ENCODE measurements at places on chromosomes 5 and 9.
A peak's percentile ranks its signal among the peaks of the same experiment; 100 is the strongest.

GRCh38 chr5:62231576-62231975 lies 74.4 kb upstream of the KIF2A start:
- no peak for DNase-seq

GRCh38 chr5:77280036-77280435 lies 69.6 kb downstream of the PDE8B start:
- no peak for DNase-seq

- DNase-seq = no peak
Measured at GRCh38 chr5:73915345-73915744, 289.3 kb downstream of the ARHGEF28 start.

DNA sequence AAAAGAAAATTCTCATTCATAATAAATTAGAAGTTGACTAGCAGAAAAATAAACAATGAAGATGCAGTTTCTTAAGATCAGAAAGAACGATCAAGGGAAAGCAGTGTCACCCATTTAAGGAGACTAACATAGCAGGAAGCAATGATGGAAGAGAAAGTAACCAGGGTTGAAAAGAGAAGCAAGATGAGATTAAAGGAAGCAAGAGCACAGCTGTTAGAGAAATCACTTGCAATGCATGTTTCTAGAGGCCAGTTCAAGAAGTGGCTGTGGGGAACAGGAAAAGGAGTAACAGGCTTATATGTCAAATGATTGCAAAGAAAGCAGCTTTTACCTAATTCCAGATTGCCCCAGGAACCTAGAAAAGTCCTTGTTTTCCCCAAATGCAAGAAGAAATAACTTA lies 46.8 kb upstream of the SLC1A1 start:
- DNase-seq = no peak

DNA sequence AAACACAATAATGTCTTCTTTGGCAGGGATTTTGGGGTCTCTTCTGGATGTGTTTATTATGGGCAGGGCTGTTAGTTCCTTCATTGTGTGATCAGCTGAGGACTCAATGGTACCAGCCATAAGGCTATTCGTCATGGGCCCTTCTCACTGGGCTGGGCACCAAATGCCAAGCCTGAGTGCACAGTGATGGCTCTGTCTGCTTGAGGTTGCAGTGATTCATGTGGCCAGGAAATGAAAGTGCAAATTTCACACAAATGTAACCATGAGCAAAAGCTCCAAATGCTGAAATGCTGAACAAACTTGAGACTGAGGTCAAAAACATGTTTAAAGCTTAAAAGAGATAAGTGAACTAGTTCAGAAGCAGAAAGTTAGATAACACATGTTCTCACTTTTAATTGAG lies 191.0 kb downstream of the TARS1 start:
- DNase-seq = no peak

DNA sequence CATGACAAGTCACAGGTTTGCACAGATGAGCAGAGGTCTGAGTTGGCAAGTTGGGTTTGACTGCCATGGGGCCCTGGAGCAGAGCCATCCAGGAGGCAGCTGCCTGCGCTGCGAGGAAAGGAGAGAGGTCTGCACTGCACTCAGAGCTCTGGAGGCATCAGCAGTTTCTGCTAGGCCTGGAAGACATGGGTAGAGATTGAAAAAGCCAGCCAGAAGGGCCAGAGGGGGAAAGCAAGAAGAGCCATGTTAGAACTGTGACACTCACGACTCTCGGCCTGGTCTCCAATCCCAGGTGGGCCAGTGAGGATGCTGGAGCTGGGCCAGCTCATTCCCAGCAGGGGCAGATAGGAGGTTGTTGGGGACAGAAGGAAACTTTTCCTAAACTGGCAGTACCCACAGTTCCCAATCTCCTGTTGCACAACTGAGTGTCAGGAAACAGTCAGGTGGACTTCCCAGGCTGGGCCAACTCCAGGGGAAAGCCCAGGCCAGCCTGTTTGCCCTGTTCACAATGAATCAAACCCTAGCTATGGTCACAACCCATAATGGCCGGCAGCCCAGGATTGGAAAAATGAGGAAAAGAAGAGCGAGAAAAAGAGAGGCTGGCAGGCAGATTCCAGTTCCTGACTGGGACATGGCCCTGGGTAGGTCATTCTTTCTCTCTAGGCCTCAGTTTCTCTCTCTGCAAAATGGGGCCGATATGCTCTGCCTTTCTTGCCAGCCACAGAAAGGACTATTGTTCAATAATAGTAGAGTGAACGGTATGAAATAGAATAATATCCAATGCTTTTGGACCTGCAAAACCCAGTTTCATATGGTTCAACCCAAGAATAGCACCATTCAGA lies 7.8 kb upstream of the ORM1 start:
- DNase-seq = no peak

DNA sequence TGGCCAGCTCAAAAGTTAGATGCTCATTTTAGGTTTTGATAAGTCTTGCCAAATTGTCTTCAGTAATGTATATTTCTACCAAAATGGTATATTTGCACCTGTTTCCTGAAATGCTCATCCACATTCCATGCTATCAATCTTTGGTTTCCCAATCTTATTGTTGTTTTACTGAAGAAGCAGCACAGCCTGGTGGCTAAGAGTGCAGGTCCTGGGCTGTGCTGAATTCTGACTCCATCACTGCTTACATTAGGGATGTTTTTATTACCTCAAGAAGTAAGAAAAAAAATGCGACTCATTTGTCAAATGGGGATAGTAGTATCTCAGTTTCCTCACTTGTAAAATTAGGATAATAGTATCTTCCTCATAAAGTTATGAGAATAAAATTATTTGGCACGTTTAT lies 13.6 kb upstream of the S100Z start:
- DNase-seq = no peak

- no peak for DNase-seq
Measured at GRCh38 chr9:84789463-84789830, 119.9 kb downstream of the NTRK2 start.

GRCh38 chr5:149383399-149383798 lies 4.3 kb upstream of the IL17B start:
- no peak for DNase-seq

DNA sequence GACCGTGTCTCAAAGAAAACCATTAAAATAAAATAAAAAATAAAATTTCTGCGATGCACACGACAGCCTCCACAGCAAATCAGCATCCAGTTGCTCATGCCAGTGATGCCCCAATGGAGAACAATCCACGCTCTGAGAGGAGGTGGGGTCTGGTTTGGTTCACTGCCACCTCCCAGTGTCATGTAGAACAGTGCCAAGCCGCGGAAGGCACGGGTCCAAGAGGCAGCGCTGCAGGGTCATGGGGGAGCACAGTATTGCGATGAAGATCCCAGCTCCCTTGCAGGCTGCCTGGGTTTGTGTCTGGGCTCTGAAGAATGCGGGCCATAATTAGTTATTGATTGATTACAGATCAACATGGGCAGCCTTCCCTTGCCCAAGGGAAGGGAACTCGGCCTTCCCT lies 6.1 kb upstream of the CACFD1 start:
- DNase-seq = no peak

DNA sequence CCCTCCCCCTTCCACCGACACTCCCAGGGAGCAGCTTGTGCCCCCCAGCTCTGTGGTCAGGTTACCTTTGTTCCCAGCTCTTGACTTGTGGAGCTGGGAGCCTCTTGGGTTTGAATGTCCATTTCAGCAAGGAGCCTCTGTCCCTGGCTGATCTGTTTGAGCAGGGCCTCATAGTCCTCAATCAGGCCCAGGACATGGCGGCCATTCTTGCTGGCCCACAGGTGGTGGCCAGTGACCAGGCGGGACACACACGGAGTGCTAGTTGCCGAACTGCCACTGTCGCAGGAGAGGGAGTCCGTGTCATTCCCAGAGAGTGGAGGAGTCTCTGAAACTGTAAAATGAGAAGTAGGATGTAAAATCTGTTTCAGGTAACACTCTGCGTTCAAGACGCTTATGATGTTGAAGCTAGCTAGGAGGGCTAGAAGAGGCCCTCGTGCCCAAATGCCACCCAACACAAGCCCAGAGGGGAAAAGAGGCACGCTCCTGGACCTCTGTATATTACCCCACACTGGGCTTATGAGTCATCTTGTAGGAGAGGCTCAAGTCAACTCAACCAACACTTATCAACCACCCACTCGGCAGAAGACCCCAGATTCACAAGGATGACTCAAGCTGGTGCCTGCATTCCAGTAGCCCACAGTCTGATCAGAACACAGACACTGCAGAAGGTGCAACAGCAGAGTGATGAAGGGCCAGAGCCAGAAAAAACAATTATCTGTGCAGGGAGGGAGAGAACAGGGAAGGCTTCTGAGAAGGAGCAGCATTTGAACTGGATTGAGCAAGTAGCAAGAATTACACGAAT lies 177.0 kb downstream of the CDK5RAP2 start:
- peak; percentile 86 for DNase-seq

- DNase-seq = no peak
Measured at GRCh38 chr9:99725852-99726251, 95.8 kb upstream of the NR4A3 start.

GRCh38 chr5:172972552-172972951 lies 11.0 kb upstream of the ATP6V0E1 start:
- DNase-seq = no peak

- DNase-seq = no peak
Measured at GRCh38 chr5:137611011-137611580, 112.0 kb upstream of the SPOCK1 start.

- DNase-seq = no peak
Measured at GRCh38 chr5:37844009-37844408, 4.2 kb upstream of the GDNF start.

- DNase-seq = no peak
Measured at GRCh38 chr5:13218518-13218917, 726.0 kb downstream of the DNAH5 start.

- DNase-seq = no peak
Measured at GRCh38 chr5:143349177-143349576, 54.3 kb downstream of the NR3C1 start.

- no peak for DNase-seq
Measured at GRCh38 chr5:100546001-100546400, 10.8 kb downstream of the FAM174A start.

DNA sequence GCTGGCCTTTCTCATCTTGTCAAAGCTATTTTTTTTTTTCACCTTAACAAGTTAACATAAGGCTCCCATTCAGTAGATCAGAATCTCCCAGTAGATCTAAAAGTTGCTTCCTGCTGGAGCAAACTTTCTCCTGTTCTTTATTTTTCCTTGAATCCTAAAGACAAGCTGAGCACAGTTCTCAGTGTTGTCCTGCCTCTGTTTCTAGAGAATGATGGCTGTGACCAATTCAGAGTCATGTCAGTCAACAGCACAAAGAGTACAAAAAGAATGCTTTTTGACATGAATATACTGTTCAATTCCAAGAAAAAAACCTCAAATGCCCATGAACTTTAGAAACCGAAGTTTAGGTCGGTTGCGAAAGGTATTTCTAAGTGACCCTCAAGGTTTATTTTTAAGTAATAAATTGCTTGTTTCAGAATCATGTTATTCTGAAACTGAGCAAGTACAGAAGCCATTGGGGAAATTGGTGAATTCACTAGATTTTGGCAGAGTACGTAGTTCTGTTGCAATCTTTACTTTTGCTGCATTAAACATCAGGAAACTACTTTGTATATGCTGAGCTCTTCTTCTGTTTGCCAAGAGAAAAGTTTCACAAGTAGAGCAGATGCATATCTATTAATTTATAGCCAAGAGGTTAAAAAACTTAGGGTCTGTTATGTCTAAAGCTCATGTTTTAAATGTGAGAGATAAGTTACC lies 161.7 kb upstream of the RPS23 start:
- peak; percentile 43 for DNase-seq

GRCh38 chr9:89941875-89942274 lies 337.1 kb downstream of the GADD45G start:
- DNase-seq = no peak

DNA sequence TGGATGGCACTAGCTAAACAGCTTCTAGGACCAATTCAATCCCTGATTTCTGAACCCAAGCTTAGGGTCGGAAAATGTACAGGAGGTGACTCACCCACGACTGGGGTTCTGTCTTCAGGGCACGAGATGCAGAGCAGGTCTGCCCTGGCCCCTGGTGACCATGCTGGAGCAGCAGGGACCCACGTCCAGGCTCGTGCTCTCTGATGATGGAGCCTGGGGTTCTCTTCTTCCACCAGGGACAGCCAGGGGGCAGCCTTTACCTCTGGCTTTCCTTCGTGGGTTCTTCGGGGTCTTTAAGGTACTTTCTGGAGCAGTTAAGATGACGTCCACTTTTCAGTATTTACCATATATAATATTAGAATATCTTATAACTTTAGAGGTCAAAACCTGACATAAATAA lies 2.1 kb downstream of the CFAP77 start:
- no peak for DNase-seq

DNA sequence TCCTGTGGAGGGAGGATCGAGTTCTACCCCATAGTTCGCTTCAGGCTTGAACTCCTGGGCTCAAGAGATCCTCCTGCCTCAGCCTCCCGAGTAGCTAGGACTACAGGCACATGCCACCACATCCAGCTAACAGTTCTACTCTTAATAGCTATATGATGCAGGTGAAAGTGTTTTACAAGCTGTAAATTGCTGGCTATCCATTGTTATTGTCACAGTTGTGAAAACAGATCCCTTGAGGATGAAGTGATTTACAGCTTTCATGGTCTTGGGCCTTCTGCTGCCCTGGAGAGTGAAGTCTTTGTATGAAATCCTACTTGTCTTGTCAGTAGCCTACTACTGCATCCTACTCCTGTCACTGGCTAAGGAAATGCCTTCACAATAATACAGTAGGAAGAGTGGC lies 48.0 kb downstream of the GRAMD2B start:
- DNase-seq = no peak

GRCh38 chr5:156414391-156414790 lies 87.4 kb downstream of the SGCD start:
- no peak for DNase-seq

DNA sequence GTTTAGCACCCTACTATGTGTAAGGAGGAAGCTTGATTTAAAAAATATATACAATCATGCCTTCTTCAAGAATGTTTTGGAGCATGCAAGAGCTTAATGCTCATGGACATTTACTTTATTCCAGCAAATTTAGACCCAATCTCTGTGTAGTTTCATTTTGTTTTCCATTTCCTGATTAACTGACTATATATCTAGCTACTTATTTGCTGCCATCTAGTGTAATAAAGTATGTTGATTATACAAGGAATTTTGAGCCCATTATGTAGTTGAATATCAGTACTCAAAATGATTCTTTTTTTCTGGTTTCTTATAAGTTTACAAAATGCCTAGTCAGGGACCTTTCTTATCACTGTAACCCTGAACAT lies 100.0 kb upstream of the CCDC152 start:
- DNase-seq = no peak
